PC-9 (cell line): ENCODE measurements at places on chromosomes 2 and 18.
A peak's percentile ranks its signal among the peaks of the same experiment; 100 is the strongest.

- no peak for DNase-seq
Observed at GRCh38 chr2:85802354-85803103, 48.7 kb downstream of the ATOH8 start.

DNA sequence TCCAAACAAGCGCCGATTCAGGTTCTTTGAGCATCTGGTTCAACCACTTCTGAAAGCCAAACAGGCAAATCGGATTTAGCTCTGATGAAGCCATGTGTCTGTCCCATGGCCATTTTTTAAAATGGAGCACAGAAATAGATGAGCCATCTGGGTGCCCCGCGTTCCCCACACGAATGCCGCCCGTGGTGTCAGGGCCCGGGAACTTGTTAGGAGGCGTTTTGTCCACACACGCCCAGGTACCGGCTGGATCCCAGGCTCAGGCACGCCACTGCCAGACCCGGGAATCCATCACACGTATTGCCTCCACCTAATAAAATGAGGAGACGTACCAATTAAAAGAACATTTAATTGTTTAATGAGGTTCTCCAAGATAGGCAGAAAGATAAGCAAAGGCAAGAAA is 374.4 kb upstream of the SALL3 start:
- no peak for DNase-seq

DNA sequence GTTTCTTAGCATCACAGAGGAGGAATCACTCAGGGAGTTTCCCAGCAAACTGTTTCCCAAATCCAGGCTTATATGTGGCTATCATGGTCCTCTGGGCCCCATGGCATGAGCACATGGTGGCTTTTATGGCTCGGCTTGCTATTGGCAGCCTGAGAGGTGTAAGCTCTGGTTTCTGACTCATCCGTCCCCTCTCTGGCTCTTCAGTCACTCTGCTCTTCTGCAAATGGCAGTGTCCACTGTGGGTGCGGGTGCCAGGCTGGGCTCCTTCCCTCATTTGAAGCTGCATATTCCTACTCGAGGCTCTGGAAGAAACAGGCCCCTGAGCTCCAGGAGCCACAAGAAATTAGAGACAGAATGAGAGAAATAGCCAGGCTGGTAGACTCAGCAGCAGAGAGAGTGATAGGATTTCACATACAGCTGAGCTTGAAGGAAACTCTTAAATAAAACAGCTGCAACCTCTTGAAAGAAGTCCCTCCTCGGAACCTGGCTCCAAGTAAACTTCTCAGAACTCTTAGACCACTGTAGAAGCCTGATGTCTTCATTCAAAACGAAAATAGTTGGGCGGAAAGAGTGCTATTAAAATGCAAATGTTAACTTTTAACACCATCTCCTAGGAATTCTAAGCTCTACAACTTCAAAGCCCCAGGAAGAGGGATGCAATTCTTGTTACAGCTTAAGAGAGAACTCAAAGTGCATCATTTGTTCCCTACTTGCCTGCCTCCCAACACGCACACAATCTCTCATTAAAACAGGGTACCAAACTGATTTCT is 212.6 kb upstream of the SP5 start:
- DNase-seq, result no peak

GRCh38 chr2:54581326-54582039 is 125.4 kb downstream of the SPTBN1 start:
- DNase-seq, result no peak

GRCh38 chr2:2226326-2226725 is 104.7 kb downstream of the MYT1L start:
- no peak for DNase-seq

DNA sequence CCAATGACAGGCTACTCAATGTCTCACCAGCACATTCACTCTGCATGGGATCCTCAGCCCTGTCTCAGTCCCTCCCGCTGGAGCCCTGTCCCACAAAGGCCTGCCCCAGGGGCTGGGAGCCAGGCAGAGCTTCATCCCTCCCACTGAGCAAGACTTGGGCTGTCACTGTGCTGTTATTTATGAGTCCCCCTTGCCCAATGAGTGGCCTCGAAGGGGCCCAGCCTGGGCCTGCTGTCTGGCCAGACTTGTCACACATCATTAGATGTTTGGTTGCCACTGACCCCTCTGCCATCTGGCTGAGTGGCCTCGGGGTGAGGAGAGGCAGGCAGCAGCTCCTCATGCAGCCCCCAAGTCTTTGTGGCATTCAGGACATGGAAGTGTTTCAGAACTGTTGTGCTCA is 330.6 kb upstream of the SKOR2 start:
- DNase-seq, result no peak

DNA sequence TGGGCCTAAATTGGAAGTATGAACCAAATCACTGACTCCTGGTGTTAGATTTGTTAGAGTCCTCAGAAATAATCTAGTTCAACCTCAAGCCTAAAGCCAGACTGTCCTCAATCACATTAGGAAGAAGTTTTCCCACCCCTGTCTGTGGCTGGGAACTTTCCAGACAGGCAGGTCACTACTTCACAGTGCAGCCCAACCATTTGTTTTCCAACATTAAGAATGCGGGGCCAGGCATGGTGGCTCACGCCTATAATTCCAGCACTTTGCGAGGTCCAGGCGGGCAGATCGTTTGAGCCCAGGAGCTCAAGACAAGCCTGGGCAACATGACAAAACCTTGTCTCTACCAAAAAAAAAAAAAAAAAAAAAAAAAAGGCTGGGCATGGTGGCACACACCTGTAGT is 5.5 kb upstream of the OSBPL1A start:
- DNase-seq, result no peak

DNA sequence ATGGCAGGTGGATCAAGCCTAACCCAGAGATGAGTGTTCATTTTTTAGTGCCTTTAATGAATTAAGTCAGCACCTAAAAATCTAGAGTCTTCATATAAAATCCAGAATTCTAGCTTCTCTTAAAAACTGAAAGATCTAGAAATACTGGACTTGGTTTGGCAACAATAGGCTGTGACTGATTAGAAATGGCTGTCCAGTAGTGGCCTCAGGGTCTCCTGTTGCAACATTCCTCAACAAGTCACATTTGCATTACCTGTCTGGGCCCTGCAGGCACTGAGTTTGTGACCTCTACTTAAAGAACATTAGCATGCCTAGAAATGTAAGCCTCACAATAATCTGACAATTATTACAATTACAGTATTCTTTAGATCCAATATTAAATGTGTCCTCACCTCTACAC is 33.1 kb downstream of the MBD2 start:
- DNase-seq, result peak; percentile 27

DNA sequence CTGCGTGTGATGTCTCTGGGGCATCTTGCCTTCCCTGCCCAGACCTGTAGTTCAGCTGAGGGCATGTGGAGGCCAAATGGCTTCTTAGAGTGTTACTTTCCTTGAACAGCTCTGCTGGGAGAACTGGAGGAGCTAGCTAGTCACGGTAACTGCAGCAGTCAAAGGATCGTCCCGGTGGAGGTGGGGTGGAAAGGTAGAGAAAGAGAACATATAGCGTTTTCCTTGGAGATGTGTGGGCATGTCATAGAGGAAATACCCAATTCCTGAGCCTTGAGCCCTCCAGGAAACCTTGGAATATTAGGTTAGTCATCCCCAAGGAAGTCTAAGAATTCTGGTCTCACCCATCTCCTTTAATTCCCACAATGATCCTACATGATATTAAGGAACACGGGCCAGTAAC is 33.5 kb upstream of the IL37 start:
- no peak for DNase-seq

DNA sequence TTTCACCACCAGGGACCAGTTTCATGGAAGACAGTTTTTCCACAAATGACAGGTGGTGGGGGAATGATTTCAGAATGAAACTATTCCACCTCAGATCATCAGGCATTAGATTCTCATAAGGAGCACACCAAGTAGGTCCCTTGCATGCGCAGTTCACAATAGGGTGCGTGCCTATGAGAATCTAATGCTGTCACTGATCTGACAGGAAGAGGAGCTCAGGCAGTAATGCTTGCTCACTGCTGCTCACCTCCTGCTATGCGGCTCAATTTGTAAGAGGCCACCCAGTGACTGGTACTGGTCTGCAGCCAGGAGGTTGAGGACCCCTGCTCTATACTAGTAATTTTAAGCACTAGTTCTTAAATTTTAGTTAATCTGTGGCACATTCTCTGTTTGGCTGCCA is 107.8 kb downstream of the IKZF2 start:
- no peak for DNase-seq

- DNase-seq, result no peak
Observed at GRCh38 chr18:76471593-76471992, 23.4 kb downstream of the ZNF516 start.

- DNase-seq, result no peak
Observed at GRCh38 chr2:46621499-46621898, 142.1 kb downstream of the TMEM247 start.

GRCh38 chr18:42290318-42291307 is 335.6 kb downstream of the PIK3C3 start:
- DNase-seq, result no peak

- DNase-seq, result no peak
Observed at GRCh38 chr2:239564587-239564986, 163.8 kb upstream of the HDAC4 start.

- no peak for DNase-seq
Observed at GRCh38 chr2:70958759-70959158, 19.7 kb upstream of the ANKRD53 start.

- DNase-seq, result no peak
Observed at GRCh38 chr2:205290299-205290698, 392.0 kb upstream of the NRP2 start.

DNA sequence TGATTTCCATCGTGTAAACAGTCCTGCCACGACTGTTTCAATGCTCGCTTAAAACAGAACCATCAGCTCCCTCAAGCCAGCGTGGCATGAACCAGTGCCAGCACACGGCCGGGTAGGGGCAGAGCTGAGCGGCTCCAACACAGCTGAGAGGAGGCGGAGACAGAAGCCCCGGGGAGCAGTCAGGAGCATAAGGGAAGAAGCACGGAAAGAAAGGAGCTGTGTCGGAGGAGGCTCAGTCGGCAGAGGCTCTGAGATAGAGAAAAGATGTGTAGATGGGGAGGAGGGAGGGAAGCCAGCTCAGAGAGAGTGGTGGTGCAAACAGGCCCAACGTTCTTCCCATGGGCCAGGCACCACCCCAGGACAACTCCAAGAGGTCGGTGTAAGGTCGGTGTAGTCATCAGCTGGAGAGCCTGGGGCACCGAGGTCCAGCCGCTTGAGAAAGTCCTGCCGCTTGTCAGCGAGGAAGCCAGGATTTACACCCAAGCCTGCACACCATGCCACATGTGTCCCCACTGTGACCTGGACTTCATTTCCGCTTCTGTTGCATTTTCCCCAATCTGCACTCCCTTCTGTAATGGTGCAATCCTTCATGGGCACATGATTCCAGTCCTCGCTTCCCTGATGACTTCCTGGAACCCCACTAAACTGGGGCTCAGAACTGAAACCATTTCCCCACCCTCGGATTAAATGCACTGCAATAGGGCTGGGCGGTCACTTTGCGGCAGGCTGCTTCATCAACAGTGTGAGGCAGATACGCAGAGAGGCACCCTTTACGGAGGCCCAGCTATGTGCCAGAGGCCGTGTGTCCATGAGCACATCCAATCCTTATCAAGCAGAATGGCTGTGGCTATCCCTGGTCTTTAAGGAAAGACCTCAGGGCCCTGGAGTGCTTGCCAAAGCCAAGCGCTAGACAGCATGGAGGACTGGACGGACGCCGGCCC is 43.5 kb downstream of the CYP27C1 start:
- no peak for DNase-seq

GRCh38 chr2:234536178-234536965 is 39.5 kb upstream of the ARL4C start:
- no peak for DNase-seq

DNA sequence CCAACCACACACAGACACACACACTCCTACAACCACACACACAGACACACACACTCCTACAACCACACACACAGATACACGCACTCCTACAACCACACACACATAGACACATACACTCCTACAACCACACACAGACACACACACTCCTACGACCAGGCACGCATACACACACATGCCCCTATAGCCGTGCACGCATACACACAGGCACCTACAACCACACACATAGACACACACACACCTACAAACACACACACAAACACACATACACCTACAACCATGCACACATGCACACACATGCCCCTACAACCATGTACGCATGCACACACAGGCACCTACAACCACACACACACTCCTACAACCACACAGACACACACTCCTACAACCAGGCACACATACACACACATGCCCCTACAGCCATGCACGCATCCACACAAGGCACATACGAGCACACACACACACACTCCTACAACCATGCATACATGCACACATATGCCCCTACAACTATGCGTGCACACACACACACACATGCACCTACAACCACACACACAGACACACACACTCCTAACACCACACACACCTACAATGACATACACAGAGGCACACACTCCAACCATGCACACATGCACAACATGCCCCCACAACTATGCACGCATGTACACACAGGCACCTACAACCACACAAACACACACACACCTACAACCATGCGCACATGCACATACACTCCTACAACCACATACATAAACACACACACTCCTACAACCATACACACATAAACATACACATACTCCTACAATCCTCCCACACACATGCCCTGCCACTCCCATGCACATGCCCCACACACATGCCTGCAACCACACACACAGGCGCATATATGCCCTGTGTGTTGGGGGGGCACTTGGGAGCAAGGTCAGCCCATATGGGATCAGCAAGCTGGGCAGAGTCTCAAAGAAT is 19.1 kb upstream of the TEX51 start:
- DNase-seq, result no peak

GRCh38 chr2:36708041-36708741 is 11.7 kb downstream of the VIT start:
- DNase-seq, result peak; percentile 7

DNA sequence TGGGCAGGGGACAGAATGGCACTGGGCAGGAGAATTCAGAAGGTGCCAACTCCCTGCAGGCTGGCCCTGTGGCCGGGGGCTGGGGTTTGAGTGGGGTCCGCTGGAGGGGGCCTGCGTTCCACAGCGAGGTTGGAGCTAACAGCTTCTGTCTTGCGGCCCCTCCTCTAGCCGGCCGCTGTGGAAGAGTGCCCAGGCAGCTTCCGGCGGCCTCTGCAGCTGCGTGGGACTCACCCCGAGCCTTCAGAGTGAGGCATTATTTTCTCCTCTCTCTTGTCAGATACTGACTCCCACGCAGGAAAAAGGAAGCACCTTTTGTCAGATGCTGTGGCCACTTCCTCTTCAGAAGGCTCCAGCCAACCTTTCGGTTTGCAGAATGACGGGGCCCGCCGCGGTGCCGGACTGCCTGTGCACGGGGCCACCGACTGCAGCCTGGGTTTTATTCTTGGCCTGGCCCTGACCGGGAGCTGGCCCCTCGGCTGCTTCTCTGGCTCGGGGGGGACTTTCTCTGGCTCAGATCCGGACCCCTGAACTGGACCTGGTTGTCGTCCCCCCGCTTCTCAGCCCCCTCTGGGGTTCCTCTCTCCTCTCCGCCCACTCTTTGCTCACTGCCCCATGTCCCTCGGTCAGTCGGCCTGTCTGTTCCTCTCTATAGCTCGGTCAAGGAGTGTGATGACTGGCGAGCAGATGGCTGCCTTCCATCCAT is 40.1 kb downstream of the ARHGAP25 start:
- no peak for DNase-seq
